ENCODE measurements at places on chromosomes 1 and 21. TPM values are rescaled to one million over a fixed set of nuclear protein-coding genes. Genes with fewer than 3 reads are reported as not detected.

The ALPL gene
- not detected for total RNA-seq

The SHE gene
- under 0.01 TPM for total RNA-seq

DNA sequence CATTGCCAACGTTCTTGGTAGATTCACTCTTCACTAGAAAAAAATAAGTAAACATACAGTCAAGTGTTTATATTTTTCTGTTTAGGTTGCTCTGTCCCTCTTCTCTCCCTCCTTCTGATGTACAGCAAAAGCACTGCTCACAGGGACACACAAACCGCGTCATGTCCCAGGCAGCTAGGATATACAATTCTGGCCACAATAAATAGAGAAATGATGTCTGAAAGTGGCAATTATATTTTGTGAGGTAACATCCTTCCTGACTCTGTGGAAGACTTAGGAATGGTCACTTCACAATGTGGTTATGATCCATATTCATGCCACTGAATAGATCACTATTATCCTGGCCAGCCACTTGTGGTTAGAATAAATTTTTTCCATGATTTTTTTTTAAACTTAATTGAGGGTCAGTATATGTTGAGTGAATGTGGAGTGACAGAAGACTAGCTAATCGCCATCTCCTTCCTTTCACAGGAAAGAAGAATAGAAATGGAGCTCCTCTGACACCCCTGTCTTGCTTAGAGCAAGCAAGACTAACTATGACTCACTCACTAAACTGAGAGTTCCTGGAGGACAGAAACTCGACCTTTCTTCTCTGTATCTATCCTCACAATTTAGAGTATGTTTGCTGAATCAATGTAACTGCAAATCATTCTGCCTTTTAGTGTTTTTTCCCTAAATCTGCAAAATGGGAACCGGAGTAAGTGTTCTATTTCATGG, 54.0 kb downstream of the ZNHIT6 start:
- DNase-seq, result peak; percentile 66

GRCh38 chr1:214602764-214603657, at the start of gene CENPF:
CENPF (plus strand) TSS chr1:214603195; CDS start chr1:214613755, 10,560 bp downstream.
- DNase-seq, result peak; percentile 97

DNA sequence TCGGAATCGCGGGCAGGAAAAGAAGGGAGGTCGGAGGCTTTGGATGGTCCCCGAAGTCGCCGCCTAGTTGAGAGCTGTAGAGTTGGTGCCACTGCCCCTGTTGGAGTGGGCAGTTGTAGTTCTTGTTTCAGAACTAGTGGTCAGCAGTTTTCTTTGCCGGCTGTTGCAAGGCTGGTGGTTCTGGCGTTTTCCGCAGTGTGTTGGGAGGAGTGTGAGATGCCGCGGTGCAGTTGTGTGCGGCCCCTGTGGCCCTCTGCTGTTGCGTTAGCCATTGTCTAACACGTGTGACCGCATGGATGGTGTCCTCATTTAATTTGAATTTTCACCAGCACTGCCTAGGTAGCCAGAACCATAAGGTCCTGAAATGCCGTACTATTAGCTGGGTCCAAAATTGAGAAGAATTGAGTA, 1.4 kb downstream of the ARF1 start:
- no peak for DNase-seq

- no peak for DNase-seq
These were observed 204.7 kb upstream of the EDN2 start for GRCh38 chr1:41689139-41689538.

DNA sequence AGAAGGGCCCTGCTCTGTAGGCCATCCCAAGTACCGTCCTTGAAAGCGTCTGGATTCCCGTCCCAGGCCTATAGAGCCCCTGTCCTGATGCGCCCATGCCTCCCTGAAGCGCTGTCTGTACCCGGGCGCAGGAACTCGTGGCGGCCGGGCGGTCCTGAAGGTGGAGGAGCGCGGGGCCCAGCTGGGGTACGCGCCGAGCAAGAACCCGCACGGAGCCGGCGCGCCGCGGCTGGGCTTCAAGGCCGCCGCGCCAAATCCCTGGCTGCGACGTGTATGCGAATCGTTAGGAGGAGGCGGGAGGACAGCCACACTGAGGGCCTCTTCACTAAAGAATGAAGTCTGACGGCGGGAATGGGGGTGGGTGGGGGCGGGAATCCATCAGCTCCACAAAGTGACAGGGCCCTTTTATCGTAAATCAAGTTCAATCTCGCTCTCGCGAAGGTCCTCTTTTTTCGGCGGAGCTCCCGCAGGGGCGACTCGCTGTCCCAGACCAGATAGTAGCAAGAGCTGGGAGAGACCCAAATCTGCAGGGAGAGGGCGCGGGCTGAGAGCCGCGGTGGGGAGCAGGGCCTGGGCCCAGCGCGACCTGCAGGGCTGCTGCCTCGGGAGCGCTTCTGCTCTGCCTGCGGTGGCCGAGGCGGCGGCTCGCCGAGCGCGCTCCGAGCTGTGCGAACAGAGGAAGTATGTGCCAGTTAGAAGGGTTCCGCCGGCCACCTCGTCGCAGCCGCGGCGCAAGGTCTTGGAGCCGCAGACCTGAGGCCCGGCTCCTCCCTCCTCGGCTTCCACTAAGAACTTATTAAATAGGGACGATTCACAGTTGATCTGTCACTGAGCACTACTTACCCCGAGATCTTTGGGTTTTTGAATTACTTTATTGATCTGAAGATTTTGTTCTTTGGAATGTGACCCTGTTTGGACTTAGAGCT, 10.4 kb downstream of the BARHL2 start:
- no peak for DNase-seq
